Fibroblast of skin of abdomen (primary cell): ENCODE measurements at places on chromosomes 16 and 17.

DNA sequence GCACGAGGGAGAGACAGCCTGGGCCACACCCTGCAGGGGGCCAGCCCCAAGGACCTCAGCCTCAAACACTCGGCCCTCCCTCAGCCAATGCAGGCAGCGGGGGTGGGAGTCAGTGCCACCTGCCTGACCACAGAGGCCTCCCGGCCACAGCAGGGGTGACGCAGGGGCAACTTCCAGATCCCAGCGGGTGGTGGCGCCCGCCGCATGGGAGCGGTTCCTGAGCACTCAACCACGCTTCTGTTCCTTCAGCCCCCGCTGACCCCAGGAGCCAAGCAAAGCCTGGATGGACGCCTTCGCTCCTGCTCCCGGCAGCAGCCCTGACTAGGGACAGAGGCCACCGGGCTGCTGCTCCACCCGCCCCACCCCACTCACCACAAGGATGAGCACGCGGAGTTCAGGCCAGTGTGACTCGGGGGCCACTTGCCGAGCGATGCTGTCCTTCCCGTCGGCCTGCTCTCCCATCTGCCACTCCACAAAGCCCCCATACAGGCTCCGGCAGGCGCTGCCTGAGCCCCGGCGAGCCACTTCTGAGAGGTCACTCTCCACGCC is 5.0 kb upstream of the CYBA start:
- no peak for DNase-seq

DNA sequence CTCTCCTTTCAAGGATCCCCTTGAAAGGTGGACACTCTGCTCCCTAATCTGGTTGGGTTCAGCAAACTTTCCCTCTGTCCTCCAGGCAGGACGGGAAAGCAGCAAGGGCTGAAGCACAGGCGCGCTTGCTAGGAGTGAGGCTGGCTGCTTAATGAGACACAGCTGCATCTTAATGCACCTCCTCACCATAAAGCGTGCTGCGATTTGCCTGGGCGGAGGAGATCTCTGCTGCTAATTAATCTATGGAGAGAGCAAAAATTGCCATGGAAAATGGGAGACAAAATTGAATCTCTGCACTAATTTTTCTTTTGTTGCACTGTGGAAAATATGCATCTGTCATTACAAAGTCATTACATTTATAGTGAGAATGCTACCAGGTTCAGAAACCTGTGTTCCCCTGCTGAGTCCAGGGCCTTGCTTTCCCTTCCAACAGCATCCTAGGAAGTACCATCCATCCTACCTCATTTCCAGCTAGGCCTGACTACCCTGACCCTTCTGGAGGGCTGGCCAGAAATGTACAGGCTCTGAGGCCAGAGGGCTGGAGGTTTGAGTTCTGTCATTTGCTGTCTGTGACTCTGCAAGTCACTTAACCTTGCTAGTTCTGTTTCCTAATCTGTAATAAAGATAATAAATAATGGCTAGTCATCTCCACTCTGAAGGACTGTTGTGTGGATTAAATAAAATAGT is 43.5 kb upstream of the BCAR1 start:
- peak; percentile 61 for DNase-seq

DNA sequence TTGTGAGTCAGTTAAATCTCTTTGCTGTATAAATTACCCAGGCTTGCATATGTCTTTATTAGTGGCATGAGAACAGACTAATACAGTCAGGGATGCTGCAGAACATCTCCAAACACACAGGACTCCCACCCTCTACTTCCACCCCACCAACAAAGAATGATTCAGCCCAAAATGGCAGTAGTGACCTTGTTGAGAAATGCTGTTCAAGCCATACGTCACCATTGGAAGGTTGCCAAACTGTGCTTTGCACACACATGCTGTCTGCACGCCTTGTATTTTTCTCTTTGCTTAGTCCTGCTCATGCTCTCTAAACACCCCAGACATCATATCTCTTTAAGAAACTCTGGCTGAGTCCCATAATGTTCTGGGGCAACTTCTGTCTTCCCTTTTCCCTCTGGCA is 589.6 kb downstream of the WWOX start:
- DNase-seq = peak; percentile 83

DNA sequence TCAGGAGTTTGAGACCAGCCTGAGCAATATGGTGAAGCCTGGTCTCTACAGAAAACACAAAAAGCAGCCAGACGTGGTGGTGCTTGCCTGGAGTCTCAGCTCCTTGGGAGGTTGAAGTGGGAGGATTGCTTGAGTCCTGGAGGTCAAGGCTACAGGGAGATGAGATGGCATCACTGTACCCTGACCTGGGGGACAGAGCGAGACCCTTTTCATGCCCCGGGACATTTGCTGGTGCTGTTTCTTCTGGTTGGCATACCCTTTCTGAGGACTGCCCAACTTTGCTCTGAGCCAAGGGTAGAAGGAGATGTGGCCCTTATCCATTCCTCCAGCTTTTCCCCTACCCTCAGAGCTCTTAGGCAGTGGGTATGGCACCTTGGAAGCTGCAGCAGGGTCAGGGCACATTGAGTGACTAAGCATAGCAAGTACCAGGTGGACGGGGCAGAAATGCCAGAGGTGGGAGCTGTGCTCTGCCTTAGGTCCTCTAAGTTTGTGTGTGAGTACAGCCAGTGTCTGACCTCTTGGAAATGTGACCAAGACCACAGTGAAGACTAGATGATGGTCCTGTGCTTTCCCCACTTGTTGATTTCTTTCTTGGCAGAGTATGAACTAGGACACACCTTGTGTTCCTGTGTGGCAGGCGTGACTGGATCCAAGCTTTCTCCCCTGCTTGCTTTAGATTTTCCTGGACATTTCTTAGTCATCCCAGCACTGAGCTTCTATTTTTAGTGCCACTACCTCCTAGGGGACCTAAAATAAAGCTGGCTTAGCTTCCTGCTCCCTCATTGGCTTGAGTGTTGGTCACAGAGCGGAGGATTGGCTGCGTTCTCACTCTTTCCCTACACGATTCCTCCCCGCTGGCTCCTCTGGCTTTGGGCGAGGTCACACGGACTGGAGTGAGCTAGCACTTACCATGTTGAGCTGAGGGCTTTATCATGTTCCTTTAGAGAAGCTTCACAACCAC is 9.9 kb upstream of the EDC4 start:
- DNase-seq = peak; percentile 13

GRCh38 chr17:79315358-79316105 is 240.9 kb downstream of the ENGASE start:
- DNase-seq = no peak

DNA sequence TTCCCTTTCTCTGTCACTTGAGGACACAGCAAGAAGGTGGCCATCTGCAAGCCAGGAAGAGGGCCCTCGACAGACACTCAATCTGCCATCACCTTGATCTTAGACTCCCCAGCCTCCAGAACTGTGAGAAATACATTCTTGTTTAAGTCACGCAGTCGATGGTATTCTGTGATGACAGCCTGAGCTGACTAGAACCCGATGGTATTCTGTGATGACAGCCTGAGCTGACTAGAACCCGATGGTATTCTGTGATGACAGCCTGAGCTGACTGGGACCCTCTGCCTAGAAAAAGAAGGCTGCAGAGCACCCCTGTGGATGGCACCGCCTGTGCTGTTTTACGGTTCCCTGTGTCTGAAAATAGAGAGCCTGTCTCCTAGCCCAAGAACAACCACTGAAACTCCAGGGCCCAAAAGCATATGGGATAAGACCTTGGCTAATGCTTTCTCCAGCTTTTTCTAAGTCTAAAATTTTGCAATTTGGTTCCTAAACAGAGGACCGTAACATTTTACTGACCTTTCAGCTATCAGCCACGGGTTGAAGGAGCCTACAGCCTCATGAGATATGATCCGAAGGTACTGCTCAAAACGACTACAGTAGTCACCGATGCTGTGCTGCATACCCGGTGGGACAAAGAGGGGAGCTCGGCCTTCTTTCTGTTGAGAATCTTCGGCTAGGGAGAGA is 33.1 kb upstream of the PITPNM3 start:
- peak; percentile 79 for DNase-seq

DNA sequence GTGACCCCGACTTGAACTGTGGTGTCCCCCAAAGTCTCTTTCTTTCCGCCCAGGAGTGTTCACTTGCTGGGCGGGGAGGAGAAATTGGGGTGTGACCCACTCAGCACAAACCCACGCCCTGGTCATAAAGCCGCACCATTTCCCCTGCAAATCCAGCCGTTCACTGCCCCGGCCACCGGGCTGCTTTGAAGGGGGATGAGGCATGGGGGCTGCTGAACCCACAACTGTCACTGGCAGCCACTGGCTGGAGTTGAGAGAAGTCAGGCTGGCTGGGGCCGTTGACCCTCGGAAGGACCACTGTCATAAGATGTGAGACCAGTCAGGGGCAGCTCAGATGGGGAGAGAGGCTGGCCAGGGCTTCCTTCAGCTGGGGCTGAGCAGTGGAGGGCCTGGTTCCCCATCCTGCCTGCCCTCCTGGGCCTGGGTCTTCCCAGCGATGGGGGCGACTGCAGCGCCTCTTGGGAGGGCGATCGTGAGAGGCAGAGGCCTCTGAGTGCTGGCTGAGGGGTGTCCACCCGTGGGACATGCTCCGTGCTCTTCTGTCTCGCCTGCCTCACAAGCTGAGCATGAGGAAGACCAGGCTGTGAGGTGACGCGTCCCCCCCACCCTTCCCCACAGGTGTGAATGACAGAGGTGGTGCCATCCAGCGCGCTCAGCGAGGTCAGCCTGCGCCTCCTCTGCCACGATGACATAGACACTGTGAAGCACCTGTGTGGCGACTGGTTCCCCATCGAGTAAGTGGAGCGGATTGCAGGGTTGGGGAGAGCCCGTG is 19.5 kb downstream of the C16orf90 start:
- DNase-seq = no peak

DNA sequence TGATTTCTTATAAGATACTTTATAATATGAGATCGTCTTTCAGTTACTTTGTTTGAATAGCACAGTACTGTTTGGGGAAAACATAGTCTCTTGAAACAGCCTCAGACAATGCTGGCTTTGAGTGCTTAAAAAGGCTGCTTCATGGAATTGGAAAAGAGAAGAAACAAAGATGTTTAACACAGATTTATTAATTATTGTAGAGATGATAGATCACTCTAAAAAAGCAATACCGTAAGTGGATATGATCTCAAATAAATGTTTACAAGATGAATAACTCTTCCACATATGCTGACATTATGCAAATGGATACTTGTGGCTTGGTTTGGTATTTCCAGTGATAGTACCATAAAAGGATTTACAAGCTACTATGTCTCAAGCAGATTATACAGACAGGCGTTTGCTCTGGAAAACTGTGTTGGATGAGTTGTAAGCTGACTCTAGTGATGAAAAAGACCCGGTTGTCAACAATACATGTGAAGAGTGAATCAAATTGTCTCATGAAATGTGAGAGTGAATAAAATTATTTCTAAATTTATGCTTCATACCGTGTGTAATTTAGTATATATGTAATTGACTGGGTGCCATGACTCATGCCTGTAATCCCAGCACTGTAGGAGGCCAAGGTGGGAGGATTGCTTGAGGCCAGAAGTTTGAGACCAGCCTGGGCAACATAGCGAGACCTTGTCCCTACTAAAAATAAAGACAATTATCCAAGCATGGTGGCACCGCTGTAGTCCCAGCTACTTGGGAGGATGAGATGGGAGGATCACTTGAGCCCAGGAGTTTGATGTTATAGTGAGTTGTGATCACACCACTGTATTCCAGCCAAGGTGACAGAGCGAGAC is 105.4 kb downstream of the FTO start:
- DNase-seq = peak; percentile 97

- no peak for DNase-seq
Observed at GRCh38 chr16:10015397-10015796, 166.8 kb downstream of the GRIN2A start.

DNA sequence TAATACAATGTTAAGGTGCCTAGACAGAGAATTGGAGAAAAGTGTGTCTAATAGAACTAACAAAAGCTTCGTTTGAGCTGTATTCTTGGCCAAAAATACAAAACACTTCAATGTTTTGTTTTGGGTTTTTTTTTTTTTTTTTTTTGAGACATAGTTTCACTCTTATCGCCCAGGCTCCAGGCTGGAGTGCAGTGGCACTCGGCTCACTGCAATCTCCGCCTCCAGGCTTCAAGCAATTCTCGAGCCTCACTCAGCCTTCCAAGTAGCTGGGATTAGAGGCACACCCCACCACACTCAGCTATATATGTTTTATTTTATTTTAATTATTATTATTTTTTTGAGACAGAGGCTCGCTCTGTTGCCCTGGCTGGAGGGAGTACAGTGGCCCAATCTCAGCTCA is 38.3 kb upstream of the CARMIL2 start:
- no peak for DNase-seq

DNA sequence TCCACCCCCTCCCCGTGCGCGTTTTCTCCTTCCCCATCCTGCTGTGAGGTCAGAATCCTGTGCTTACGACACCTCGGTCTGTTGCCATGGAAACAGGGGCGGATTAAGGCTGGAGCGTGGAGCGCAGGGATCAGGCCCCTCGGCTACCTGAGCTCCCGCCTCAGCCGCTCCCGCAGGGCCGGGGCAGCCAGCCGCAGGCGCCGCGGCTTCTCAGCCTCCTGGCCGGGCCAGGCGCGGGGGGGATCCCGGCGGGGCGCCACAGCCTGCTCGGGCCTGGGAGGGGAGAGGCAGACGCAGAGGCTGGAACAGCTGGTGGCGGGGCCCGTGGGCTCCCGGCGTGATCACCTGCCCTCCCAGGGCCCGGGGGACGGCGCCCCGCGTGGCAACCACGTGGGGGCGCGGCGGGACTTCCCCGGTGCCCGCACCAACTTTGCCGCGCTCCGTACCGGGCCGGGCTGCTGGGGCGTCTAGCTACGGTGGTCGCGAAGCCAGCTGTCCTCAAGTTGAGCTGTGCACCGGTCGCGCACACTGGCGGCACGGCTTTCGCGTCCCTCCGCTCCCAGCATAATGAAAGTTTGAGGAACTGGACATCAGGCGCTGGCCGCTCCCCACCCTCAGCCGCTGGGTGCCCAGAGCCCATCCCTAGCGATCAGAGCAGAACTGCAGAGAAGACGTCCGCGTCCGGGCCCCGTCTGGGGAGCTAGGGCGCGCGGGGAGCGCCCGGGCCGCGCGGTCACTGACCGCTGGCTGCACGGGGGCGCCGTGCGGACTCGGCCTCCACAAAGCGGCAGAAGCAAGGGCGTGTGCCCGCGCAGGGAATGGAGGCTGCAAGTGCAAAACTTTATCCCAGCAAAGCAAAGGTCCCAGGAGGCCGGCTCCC is 1.2 kb downstream of the RTN4RL1 start:
- DNase-seq = no peak

GRCh38 chr16:50411034-50411433 is 42.2 kb upstream of the BRD7 start:
- DNase-seq = no peak

- no peak for DNase-seq
Observed at GRCh38 chr16:85459529-85460251, 153.4 kb upstream of the GSE1 start.

DNA sequence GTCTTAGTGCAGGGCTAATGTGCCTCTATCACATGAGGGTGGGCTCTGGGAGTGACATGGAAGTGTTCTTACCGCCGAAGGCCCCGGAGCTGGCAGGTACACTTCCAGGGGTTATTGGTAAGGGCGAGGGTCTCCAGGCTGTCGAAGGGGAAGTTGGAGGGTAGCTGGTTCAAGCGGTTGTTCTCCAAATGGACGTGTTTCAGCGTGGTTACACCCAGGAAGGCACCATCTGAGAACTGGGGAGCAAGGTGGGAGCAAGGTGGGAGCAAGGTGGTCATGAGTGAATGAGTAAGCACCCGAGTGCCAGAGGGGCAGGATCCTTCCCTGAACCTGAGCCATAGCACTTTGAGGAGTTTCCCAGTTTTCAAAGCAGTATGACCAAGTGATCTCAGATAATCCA is 3.0 kb downstream of the CHAD start:
- no peak for DNase-seq

GRCh38 chr16:56145369-56145768 is 45.9 kb upstream of the GNAO1 start:
- no peak for DNase-seq

- DNase-seq = no peak
Observed at GRCh38 chr16:56983211-56983751, 6.1 kb upstream of the NLRC5 start.

- peak; percentile 73 for DNase-seq
Observed at GRCh38 chr17:64773836-64774761, 112.0 kb upstream of the SMURF2 start.
